GM18507 (cell line): ENCODE measurements at places on chromosomes 3 and 15.

DNA sequence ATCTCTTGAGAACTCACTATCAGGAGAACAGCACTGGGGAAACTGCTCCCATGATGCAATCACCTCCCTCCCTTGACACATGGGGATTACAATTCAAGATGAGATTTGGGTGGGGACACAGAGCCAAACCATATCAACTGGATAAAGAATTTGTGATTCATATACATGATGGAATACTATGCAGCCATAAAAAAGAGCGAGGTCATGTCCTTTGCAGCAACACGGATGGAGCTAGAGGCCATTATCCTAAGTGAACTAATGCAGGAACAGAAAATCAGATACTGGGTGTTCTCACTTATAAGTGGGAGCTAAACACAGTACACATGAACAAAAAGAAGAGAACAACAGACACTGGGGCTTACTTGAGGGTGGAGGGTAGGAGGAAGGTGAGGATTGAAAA lies 17.0 kb downstream of the SPG11 start:
- DNase-seq = no peak

DNA sequence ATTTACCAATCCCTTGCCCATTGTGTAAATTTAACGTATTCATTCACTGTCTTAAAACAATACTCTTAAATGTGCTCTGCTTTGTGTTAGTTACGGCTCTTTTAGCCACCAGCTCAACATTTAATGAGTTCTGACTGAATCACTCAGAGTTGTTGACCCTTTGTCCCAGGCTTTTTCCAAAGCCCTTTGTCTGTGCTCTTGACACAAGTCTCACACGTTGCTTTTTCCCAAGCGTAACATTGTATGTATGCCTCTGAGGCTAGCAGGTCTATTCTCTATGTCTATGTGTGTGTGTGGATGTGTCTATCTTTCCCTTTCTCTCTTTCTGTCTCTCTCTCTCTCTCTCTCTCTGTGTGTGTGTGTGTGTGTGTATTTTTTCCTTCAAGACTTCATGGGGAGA lies 435.4 kb upstream of the GOLIM4 start:
- DNase-seq = no peak

- no peak for DNase-seq
Measured at GRCh38 chr3:107065094-107065861, 312.0 kb upstream of the CCDC54 start.

DNA sequence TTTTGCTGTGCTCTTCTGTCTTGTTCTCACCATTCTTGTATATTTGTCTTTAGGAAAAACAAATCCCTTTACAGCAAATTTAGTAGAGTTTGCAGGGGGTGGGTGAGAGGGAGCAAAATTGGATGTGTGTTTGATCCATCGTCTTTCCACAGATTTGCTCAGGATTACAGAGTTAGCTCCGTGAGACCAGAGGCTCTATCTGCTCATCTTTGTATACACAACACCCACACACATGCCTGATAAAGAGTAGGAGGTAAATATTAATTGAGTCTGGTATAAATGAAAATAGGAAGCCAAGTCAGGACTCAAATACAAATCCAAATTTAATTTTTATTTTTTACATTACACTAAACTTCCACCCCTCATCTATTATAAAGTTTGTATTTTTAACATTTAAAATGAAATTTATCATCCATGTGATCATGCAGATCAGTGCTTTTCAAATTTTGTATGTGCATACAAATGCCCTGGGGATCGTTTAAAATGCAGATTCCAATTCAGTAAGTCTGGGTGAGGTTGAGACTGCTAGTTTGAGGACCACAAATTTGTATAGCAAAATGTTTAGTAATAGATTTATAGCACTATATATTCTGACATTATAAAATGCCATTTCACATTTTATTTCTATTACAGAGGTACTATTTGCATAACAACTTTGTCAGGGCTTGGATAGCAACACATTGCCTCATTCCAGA lies 326.7 kb downstream of the LSAMP start:
- DNase-seq = no peak

- DNase-seq = no peak
Measured at GRCh38 chr3:103158183-103158582, 723.4 kb downstream of the ZPLD1 start.

- no peak for DNase-seq
Measured at GRCh38 chr15:101058735-101059134, 139.6 kb downstream of the LRRK1 start.

GRCh38 chr3:197292648-197293047 lies 5.8 kb downstream of the DLG1 start:
- no peak for DNase-seq

GRCh38 chr15:70474471-70475406 lies 288.6 kb downstream of the UACA start:
- DNase-seq = no peak

DNA sequence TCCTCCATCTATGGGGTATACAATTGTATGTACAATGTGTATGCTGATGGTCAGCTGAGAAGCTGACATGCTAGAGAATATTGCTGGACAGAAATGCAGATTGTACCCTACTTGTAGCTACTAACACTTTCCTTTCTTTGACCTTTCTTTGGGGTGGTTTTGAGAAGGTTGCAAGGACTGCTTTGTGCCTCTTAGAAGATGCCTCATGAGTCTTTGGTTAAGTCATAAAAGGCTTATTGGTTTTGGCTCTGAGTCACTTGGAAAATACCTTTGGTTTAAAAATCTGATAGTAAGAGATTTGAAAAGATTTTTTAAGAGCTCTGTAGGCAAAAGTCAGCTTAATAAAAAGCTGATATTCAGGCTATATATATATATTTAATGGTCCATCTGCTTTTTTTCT lies 71.5 kb downstream of the ZMAT3 start:
- no peak for DNase-seq

DNA sequence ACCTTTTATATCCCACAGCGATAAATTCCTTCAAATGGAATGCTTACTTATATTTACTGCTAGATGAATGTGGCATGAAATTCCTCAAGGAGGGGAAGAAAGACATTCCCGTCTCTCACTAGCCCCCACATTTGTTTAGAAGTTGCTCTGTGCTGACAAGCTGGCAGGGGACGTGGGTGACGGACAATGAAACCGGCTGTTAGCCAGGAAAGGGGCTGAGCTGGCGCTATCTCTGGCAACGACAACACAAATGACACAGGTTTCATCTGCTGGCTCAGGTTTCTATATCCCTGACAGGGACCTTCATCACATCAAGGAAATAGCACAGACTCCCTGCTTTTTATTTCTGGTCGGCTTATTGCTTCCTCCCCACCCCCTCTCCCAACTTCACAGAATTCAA lies 15.8 kb downstream of the RUVBL1 start:
- DNase-seq = no peak

DNA sequence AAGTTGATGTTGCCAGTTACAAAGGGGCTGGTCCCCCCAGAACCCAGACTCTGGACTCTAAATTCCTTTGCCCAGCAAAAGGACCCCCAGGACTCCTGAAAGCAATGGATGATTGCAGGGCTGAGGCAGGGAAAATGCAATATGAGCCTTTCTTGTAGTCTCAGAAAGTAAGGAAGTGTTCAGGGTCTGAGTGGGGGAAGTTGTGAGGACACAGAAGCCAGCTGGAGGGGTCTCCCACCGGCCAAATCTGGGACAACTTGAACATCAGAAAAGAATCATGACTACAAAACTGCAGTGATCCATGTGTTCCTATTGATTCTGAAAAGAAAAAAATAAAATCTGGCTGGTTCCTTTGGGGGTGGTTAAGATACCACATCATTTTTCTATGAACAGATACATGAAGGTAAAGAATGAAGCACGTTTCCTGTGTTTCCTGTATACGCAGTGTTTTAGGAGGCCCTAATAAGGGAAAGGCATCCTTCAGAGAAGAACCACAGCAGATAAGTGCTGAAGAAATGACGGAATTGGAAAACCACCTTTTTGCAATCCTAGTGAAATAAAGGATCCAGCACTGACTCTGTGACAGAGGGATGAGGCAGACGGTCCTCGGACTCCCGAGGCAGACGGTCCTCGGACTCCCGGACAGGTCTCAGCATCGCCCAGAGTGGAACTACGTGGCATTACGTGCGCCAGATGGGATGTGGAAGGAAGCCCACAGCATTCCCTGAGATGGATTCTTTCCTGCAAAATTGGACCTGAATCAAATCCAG lies 22.2 kb upstream of the GRIP2 start:
- no peak for DNase-seq

GRCh38 chr15:89192136-89192535 lies 29.2 kb downstream of the RLBP1 start:
- DNase-seq = no peak

DNA sequence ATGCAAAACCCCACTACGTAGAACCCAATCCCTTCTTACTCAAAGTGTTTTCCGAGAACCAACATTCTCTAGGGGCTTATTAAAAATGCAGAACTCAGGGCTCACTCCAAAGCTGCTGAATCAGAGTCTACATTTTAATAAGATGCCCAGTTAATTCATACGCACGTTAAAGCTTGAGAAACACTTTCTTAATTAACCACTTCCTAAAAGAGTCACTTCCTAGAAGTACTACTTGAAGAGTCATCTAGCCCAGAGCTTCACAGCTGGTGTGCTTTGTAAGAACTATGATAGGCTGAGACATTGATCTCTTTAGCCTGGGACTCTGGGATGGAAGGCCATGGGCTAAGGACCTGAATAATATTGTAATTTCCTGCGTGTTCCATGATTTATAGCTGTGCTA lies 9.0 kb downstream of the COL6A5 start:
- DNase-seq = no peak

DNA sequence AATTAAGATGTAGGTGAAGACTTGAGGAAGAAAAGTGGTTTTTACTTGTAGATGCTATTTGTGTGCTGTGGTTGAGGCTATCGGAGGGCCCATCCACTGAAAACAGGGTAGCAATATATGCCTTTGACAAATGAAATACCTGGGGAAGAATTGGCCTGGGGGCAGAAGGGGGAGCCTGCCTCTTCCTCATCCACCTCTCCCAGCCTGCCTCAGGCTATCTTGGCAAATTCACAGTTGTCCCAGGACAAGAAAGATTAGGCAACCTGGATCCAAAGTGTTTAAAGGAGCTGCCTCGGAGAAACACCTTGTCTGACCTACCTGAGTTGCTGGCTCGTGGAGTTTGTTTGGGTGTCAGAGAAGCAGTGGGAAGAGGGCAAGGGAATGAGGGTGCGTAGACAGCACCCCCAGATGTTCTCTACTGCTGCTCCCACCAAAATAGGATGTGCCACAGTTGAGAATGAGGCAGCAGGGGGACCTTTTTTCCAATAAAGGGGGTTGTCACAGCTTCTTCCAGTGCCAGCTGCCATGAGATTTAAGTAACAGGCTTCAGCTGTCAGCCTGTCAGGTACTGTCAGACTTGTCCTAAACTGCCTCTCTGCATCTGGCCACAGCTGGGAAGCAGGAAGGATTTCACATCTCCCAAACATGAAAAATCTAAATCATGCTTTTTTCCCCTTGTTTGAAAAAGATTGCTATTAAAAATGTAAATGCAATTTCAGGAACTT lies 9.2 kb downstream of the PLEKHO2 start:
- no peak for DNase-seq

- DNase-seq = no peak
Measured at GRCh38 chr3:35498506-35499210, 140.7 kb upstream of the ARPP21 start.
